Activated CD4-positive, alpha-beta T cell treated with anti-CD3 and anti-CD28 coated beads, Interleukin-2, amount 50 U/mL, for 1 hour (primary cell): ENCODE measurements at places on chromosomes 5 and 9.

DNA sequence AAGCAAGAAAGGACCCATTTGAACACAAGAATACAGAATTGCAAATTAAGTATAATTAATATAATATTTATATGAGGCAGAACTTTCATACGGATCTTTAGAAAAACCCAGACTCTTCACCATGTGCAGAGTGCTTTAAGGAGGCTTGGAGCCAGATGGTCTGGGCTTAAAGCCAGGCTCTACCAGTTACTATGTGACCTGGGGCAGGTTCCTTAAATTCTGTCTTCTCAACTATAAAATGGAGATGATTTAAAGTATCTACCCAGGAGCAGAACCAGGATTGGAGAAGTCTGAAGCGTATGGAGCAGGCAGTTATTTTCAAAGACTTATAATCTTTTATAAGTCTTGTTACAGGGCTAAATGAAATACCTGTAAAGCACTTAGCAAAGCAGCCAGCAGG is 202.1 kb downstream of the TSSK1B start:
- DNase-seq = no peak

GRCh38 chr9:21919377-21920362 is 74.5 kb downstream of the CDKN2A start:
- DNase-seq = peak; percentile 4

DNA sequence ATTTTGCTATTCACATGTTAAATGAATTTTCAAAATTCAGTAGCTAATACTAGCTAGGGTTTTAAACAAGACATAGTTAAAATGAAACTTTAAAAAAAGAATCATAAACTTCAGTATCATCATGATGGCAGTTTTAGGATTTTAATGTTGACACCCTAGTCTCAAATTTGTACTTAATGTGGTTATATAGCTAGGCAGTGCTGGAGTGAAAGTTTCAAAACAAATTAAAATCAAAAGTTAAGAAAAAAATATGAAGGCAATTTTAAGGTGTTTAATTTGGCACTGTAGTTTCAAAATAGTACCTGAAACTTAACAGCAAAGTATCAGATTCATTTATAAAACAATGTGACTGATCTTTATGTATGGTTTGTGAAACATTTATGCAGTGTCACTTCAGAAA is 19.3 kb upstream of the CDKN2B start:
- no peak for DNase-seq

DNA sequence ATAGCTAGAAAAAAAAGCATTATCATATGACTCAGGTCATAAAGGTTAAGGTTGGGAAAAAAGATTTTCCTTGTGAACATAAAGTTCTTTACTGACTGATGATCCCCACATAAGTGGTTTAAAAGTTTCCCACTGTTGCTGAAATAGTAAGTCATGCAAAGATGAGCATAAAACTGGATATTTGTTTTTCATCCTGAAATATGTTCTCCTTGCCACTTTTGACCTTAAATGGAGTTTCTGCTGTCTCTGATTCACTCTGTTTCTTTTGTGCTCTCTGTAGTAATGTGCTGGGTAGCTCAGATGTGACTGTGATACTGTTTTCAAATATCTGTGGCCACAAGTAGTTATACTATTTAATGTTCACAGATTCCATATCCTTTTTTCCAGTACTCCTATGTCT is 162.5 kb upstream of the GAS1 start:
- DNase-seq = no peak

DNA sequence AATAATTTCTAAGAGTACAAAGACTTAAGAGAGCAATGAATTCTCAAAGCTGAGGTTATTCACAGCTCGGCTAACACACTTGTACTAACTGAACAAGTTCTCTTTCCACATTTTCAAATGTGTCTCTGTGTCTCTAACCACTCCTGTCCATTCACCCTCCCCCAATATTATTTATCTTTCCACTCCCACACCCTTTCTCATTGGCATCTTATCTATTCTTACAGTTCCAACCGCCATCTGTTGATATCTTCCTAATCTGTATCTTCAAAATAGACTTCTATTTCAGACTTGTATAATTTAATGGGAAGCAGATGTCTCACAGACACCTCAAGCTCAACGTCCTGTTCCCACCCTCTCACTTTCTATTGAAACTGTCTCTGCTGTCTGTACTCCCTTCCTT is 205.9 kb downstream of the ANXA1 start:
- no peak for DNase-seq

DNA sequence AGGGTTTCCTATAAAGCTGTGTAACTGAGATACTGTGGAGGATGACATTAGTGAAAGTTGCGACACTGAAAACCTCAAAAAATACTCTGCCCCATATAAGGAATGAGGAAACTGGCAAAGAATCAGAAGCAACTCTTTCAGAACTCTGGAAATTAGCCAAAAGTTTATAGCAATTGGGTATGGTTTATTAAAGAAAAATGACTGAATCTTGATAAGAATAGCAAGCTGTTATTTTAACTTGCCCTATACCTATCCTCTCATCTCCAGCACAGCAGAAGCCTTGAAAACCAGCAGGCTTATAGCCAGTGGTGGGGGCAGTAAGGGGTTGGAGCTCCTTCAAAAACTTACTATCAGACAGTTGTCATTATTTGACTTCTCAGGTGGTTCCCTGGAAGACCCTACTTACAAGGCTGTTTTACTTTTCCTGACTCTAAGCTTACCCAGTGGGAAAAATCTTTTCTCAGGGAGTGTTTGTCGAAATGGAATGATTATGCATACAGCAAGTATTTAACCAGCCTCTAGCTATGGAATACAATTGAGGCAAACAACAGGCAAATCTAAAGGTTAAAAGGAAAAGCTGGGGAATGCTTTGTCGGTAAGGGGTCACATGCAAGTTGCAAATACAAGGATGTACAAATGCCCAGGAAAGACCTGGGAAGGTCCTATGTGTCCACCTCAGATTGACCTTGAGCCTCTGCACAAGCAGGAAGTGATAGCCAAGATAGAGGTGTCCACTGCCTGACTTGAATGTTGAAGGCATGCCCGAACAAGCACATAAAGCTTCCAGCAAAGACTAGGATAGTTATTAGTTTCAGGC is 21.0 kb upstream of the FAM151B start:
- no peak for DNase-seq

- DNase-seq = no peak
Measured at GRCh38 chr5:73853091-73853490, 227.1 kb downstream of the ARHGEF28 start.
